Naive thymus-derived CD8-positive, alpha-beta T cell (primary cell): ENCODE measurements at places on chromosomes 4 and X.

- no peak for DNase-seq
Measured at GRCh38 chr4:161894014-161894413, 269.8 kb downstream of the FSTL5 start.

- DNase-seq, result no peak
Measured at GRCh38 chr4:6601661-6602250, 26.8 kb downstream of the MAN2B2 start.

GRCh38 chrX:144275367-144275766, 391.5 kb downstream of the UBE2NL start:
- no peak for DNase-seq

GRCh38 chr4:139978692-139979091, 175.3 kb downstream of the MAML3 start:
- DNase-seq, result no peak

DNA sequence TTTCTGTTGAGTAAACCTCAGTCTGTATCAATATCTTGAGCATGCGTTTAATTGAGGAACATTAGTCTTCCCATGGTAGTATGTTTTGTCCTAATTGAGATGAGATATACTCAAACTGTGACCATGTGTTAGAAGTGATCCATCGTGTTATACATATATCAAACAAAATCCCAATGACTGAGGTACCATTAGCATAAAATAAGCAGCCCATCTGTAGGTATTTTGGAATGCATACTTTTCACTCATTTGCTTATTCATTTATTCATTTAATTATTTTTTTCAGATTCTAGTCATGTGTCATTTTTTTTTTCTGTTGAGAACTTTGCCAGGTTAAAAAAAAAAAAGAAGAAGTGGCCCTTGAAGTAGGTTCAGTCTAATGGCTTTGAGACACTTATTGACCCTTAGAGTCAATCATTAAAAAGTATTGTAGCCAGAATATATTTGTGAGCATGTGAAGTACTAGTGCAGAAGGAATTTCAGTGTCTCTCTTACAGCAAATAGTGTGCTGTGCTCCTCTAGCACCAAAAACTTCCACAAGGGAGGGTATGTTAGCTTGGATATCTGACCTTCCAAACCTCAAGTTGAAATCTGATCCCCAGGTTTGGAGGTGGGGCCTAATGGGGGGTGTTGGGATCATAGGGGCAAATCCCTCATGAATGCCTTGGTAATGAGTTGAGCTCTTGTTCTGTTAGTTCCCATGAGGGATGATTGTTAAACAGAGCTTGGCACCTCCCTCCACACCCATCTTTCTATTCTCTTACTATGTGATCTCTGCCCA, 130.8 kb upstream of the NPY2R start:
- no peak for DNase-seq

- DNase-seq, result no peak
Measured at GRCh38 chr4:147760695-147761094, 28.8 kb downstream of the ARHGAP10 start.

DNA sequence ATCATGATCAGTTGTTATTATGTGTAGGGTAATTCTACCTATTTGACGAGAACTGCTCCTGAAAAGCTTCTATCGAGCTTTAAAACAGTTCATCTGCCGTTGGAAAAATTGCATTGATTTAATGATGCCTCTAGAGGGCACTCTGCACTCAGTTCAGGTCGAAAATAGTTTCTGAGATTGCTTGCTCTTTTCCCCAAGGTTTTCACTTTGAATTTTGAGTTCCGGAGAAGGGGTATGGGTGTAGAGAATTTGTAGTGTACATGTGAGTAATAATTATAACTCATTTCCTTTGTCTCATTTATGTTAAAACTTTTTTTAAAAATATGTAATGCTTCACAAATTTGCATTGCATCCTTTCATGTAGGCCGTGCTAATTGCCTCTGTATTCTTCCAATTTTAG, 28.4 kb upstream of the TNIP3 start:
- peak; percentile 10 for DNase-seq

DNA sequence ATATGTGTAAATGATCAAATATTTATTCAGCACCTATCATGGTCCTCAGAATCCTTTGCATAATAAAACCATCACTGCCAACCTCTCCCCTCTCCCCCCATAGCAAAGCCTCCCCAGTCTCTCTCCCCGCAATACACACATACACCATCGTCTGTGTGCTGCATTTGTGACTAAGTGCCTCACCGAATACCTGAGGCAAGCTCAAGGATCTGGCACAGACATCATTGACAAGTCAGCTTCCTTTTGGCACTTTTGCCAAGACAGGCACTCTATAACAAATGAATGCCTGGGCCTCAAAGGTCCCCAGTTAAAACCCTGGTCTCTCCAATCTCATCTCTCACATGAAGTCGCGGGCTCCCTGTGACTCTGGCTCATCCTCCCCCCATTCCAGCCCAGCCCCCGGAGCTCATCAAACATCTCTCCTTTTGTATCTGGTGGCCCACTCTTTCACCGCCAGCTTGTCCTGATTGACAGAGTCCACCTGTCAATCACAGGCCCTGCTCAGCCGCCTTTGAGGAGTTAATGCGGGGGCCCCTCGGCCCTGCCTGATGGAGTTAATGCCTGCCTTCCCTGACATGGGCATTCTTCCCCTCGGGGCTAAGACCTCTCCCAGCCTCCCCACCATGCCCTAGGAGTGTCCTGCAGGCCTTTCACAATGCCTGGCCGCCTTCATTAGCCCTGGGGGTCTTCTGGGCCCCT, 135.8 kb upstream of the ATP6AP2 start:
- no peak for DNase-seq

DNA sequence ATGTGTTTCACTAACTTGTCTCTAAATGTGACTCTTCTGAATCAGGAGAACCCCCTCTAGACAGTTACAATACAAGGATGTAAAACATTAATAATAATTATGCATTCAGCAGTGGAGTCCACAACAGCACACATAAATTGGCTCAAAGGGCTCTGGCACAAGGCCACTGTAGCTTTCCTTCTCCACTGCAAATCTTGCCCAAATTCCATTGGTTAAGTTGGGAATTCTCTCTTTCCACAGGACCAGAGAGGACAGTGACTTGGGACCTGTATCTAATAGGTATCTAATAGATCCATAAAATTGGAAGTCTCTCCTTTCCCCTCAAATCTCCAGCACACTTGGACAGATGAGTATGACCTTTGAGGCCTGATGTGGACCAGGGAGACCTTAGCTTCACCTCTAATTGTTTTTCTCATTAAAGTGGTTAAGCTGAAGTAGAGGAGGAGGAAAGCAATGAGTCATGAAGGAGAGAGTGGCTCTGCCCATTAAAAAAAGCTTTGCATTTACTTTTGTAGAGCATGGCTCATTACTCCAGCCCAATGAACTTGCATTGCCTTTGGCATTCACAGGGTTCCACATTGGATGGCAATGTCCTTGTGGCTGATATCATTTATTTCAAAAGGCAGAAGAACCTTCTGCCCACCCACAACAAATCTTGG, 72.3 kb upstream of the SH3RF1 start:
- no peak for DNase-seq

- DNase-seq, result no peak
Measured at GRCh38 chr4:159279084-159279483, 176.2 kb downstream of the RAPGEF2 start.

- peak; percentile 77 for DNase-seq
Measured at GRCh38 chr4:70993181-70994068, at the start of gene DCK. DCK (plus strand) TSS chr4:70993649; CDS start chr4:70993836, 187 bp downstream.

- DNase-seq, result no peak
Measured at GRCh38 chr4:168569931-168570276, 73.1 kb downstream of the PALLD start.
